A549 (cell line): ENCODE measurements at places on chromosomes 3 and 15. TPM values are rescaled to one million over a fixed set of nuclear protein-coding genes. Genes with fewer than 3 reads are reported as not detected.

DNA sequence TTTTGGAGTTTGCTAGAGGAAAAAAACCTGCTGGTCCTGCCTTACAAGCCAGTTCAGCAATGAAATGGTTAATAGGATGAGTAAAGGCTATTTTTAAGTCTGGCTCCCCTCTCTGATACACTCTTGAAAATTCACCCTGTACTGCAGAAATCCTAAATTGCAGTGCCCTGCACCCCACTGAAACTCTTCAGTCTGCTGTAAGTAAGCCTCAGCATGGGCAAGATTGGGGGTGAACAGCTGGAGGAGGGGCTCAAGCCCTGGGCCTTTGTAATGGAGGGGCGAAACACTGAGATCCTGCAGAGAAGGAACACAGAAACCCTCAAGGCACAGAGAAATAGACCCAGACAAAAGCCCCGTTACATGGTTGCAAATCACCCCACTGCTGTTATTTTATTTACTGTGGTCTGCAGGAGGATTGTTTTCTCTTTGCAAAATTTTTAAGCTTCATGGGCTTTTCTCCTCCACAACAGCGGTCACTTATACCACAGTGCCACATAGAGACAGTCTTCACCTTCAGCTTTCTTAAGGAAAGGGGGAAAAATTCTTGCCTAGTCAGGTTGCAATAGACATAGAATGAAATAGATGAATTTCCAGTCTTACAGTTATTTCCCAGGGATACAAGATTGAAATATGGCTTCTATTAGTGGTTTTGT lies 45.0 kb downstream of the SOX2 start:
- DNase-seq, result no peak

- no peak for DNase-seq
These were observed 379.9 kb upstream of the RBMS3 start for GRCh38 chr3:28901018-28901417.

DNA sequence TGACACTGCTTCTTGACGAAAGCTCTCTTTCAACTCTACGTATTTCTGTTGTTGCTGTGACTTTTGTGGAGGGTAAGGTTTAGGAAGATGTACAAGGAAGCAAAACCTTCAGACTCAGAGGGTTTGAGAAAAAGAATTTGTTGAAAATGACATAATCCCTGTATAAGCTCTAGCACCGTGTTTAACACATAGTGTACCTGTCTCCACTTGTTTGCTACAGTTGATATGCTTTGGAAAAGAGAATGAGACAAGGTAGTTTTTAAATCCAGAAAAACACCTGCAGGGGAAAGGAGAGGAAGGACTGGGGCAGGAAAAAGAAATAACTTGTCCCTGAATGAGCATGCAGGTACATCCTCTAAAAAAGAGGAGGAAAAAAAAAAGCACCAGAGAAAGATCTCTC lies 29.6 kb upstream of the CP start:
- DNase-seq, result no peak

CTXND1 gene
- not detected in 3 replicates for polyA plus RNA-seq

- no peak for DNase-seq
These were observed 395.2 kb upstream of the AZI2 start for GRCh38 chr3:28743831-28744230.
